ENCODE measurements at places on chromosomes 1 and 21. TPM values are rescaled to one million over a fixed set of nuclear protein-coding genes. Genes with fewer than 3 reads are reported as not detected.

S100A14 gene
- total RNA-seq = 52.3 TPM

TNNI3K gene
- total RNA-seq = not detected

GBP7 gene
- not detected for total RNA-seq

SAMSN1 gene
- 0.35 TPM for total RNA-seq

LINGO4 gene
- not detected for total RNA-seq

DNA sequence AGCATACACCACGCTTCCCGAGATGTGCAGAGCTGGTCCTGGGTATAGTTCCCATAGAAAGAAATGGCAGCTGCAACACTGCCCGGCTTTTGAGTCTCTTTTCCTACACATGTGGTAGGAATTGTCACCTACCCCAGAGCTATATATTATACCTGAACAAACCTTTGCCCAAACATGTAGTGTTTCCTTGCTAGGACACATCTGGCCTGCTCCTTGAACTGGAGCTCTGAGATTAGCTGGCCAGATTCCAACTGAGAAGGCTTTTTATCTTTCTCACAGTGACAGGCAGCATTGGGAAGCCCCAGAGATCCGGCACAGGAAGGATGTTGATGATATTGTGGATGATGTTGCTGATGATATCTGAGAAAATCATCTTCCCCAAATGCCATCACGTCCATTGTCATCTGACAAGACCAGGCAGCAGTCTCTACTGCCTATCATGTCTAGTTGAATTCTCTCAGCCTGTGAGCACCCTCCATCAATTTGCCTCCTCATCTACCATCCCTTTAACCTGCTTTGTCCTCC lies 115.0 kb upstream of the SMYD2 start:
- no peak for DNase-seq

- no peak for DNase-seq
Measured at GRCh38 chr1:24864370-24864777, 65.7 kb downstream of the RUNX3 start.

GRCh38 chr1:160862203-160863060 lies at the start of gene CD244:
Gene CD244 (minus strand): TSS chr1:160862887. CDS start chr1:160862677, 210 bp downstream.
- DNase-seq = no peak

DNA sequence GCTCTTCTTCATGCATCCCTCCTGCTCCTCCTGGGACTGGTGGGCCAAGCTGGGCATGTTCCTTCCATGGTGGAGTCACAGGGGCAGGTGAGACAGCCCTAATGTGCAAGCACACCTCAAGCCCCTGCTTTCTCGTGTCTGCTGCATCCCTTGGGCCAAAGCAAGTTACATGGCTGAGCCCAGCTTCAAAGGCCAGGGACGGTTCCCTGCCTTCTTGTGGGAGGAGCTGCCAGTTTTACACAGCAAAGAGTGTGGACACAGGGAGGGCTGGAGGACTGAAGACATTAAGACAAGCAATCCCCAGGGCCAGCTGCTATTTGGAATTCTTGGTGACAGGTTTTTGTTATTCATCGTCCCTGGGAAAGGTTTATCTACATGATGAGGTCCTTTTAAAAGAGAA lies 175.2 kb upstream of the CACNA1E start:
- no peak for DNase-seq

GRCh38 chr1:187143783-187144182 lies 315.0 kb downstream of the PLA2G4A start:
- no peak for DNase-seq

DNA sequence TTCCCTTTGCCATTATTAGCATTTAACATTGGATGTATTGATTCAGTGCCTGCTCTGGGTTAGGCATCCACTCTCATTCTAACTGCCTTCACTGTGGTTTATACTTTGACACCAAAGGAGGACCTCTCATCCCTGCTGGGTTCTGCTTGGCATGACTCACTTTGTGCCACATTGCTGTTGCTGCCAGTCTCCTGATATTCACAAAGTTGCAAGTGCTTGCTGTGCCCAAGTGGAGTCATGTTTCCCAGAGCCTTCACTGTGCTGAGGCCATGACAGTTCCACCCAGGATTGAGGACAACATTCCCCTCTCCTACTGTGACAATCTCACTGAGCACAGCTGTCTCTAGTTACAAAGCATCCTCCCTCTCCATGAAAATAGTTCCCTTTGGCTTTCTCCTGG lies 519.9 kb upstream of the USP24 start:
- peak; percentile 71 for DNase-seq
